A549 treated with GW870086 at 1 μM for 4 hours (cell line): ENCODE measurements at places on chromosomes 6 and 20. TPM values are rescaled to one million over a fixed set of nuclear protein-coding genes. Genes with fewer than 3 reads are reported as not detected.

ADGRF4 gene
- 11.1 to 13.6 TPM (median 12.7 TPM) in 5 replicates for total RNA-seq

RBBP8NL gene
- total RNA-seq = 0.25 to 0.80 TPM (median 0.66 TPM) in 5 replicates

ID4 gene
- total RNA-seq = 0.72 to 1.3 TPM (median 0.88 TPM) in 5 replicates

C6orf163 gene
- total RNA-seq = 0.11 to 0.74 TPM (median 0.21 TPM) in 4 of 5 replicates, not detected in the other

PET117 gene
- total RNA-seq = 23.7 to 27.7 TPM (median 25.9 TPM) in 5 replicates
